ENCODE measurements at places on chromosomes 6 and 20. TPM values are rescaled to one million over a fixed set of nuclear protein-coding genes. Genes with fewer than 3 reads are reported as not detected.

RAET1L gene
- not detected for total RNA-seq

ENPP3 gene
- total RNA-seq, result under 0.01 TPM

SLPI gene
- not detected for total RNA-seq

PNLDC1 gene
- total RNA-seq, result 0.30 TPM

HCRTR2 gene
- total RNA-seq, result not detected

PBOV1 gene
- total RNA-seq, result not detected

CRISP3 gene
- not detected for total RNA-seq

CNR1 gene
- total RNA-seq, result not detected

GNMT gene
- total RNA-seq, result not detected

GABRR1 gene
- not detected for total RNA-seq

BPIFB4 gene
- total RNA-seq, result not detected

RAB23 gene
- 14.9 TPM for total RNA-seq

OLIG3 gene
- total RNA-seq, result not detected

GATA5 gene
- not detected for total RNA-seq

MATN4 gene
- total RNA-seq, result not detected

DSP gene
- total RNA-seq, result 0.46 TPM

MCM8 gene
- total RNA-seq, result 17.0 TPM

RPN2 gene
- total RNA-seq, result 229 TPM

USP49 gene
- total RNA-seq, result 2.7 TPM

TFEB gene
- 4.0 TPM for total RNA-seq

PRRT1 gene
- total RNA-seq, result 0.30 TPM

RIMS1 gene
- total RNA-seq, result 0.32 TPM

ADGRF5 gene
- 2.9 TPM for total RNA-seq

RGS17 gene
- total RNA-seq, result 3.9 TPM

CGA gene
- total RNA-seq, result not detected

GLP1R gene
- not detected for total RNA-seq

LY6G6D gene
- total RNA-seq, result not detected

CNBD2 gene
- 1.4 TPM for total RNA-seq

NPEPL1 gene
- total RNA-seq, result 34.8 TPM
